GF-D8 (cell line): ENCODE measurements at places on chromosomes 4 and X.

GRCh38 chrX:46645614-46646013 is 72.0 kb downstream of the CHST7 start:
- no peak for DNase-seq

GRCh38 chr4:53647547-53647946 is 56.3 kb upstream of the LNX1 start:
- DNase-seq: no peak

GRCh38 chr4:123943976-123944375 is 547.4 kb downstream of the SPRY1 start:
- no peak for DNase-seq

- DNase-seq: no peak
Observed at GRCh38 chr4:93688978-93689377, 139.6 kb upstream of the ATOH1 start.

DNA sequence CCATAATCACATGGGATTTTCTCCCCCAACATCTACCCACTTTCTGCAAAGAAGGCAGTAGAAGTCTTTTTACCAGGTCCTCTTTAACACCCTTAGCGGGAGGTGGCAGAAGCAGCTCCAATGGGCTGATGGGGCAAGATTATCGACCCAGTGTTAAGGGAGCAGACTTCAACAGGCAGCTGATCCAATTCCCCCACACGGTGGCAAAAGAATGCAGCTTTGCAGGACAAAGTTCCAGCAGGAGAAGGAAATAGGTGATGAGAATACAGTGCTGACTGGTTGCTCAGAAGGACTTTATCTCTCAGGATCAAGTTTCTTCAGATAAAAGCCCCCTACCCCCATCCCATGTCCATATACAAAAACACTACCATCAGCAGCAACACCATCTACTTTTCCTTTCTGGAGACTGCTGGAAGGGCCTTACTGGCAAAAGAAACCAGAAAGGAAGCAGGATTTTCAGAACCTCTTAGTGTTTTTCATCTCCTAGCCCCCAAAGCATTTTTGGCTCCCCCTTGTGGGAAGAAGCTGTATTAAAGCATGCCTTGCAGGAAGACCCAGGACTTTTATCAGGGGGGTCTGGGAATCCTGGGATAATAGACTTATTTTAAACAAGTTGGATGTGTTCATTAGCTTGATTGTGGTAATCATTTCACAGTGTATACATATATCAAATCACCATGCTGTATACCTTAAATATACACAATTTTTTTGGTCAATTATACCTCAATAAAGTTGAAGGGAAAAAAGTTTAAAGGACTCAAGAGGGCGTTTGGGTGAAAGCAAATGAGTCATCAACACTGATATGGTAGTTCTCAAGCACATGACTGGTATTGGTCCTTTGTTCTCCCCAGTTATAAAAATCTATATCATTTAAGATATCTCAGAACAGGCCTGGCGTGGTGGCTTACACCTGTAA is 146.4 kb downstream of the GPC3 start:
- DNase-seq: no peak

GRCh38 chr4:8866828-8867623 is 4.6 kb downstream of the HMX1 start:
- DNase-seq: no peak

DNA sequence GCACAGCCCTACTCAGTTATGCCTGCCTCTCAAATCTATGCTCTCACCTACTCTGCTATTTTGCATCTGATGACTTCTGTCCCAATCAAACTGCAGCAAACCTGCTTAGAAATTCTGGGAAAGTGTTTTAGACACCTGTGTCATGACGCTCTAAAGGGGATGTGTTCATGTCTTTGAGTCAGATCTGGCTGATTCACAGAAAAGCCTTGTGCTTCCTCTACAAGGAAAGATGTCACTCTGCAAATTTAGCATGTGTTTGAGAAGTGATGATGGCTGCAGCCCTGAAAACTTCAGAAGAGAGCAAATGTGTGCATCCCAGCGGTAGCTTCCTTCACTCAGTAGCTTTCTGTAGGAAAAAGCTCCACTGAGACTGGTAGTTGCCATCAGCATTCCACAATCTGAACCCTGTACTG is 235.4 kb downstream of the MGST2 start:
- no peak for DNase-seq

DNA sequence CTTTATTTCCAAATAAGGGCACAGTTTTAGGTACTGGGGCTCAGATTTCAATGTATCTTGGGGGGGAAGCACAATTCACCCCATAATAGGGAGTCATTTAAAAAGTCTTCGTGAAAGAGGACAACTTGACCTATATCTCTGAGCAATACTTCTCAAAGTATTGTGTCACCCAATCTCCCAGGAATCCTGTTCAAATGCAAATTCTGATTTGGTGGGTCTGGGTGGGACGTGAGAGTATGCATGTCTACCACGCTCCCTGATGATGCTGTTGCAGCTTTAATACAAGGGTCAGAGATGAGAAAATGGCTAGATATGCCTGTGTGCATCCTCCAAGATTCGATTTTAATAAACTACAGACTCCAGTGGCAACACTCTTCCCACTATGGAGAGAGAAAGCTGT is 514.8 kb downstream of the BCOR start:
- no peak for DNase-seq

- no peak for DNase-seq
Observed at GRCh38 chr4:165631208-165631894, 241.7 kb upstream of the TLL1 start.

- no peak for DNase-seq
Observed at GRCh38 chrX:15143050-15143824, 126.6 kb downstream of the ASB9 start.

DNA sequence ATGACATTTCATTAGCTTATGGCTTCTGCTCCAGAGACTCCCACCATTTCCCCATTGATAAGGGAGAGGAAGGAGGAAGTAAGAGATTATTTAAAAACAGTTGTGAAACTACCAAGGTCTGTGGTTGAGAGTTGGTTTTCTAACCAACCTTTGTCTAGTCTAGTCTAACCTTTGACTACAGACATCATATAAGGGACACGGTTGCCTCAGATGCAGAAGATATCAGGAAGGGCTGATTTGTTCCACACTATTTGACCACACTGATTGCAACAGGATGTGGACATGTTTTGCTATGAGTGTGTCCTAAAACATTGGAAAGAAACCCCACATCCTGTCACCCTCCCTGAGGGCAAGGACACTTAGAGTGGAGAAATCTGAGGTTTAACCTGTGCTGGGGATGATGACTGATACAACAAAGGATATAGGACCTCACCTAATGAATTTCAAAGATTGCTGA is 53.0 kb downstream of the COQ2 start:
- peak; percentile 84 for DNase-seq

DNA sequence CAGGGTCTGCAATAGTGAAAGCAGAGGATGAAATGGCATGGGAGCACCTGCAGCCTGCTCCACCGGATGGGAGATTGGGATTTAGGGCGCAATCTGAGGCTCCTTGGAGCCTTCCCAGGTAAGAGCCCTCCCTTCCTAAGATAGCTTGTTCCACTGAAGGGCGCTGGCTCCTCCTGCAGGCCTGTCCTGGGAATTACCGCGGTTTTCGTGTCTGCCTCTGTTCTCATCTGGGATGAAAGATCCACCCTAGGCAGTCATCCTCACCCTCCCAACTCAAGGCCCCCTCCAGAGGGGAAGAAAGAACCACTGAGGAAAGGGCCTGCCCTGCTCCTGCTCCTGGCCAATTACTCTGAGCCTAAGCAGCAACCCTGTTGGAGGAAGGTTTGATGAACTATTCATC is 547.5 kb downstream of the SMARCA1 start:
- DNase-seq: no peak

DNA sequence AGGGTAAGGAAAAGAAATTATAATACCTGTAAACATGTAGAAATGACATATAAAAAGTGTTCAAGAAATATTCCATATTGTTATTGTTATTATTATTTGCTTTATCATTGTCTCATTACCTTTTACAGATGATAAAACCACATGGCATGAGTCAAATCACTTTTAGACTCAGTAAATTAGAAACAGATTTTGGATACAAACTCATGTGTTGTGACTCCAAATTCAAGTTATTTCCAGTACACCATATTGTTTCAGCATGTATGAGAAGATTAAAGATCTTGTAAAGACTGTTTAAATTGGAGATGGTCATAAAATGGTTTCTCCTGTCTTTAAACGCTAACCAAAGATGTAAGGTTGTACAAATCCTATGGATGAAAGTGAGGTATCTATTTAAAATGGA is 18.1 kb downstream of the PPP1R2C start:
- no peak for DNase-seq
